ENCODE measurements at places on chromosomes 2 and 18.

DNA sequence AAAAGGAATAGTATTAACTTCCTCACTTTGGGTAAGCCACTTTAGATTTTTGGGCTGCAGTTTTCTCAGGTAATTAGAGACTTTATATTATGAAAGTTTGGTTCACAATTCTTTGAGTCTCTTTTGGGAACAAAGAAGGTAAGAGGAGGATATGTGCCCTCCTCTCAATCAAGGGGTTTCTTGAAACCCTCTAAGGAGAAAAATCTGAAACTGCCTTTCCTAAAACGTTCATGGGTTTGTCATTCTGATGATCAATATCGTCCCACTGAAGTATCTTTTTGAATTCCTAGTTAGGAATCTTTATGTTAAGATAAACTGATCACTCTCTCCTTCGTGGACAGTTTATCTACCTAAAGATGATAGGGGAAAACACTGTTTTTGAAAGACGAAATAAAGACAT, 42.4 kb upstream of the AKAIN1 start:
- no peak for DNase-seq

GRCh38 chr2:128473175-128474035, 154.7 kb upstream of the HS6ST1 start:
- DNase-seq, result no peak

DNA sequence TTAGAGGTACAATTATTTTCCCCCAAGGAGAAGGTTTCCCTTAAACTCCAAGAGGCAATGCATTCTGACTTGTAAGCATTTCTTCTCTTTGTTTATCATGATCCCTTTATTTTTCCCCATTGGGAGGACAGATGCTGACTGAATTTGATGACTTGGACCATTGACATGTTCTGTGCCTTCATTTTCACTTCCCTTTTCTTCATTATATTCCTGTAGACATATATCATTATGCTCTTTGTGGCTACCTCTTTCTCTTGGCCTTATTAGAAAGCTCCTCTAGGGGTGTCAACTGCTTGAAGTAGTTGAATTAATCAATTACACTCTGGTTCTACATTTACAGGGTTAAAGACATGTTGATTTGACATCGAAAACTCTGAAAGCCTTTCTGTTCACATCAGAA, 330.0 kb upstream of the DCC start:
- DNase-seq, result no peak

DNA sequence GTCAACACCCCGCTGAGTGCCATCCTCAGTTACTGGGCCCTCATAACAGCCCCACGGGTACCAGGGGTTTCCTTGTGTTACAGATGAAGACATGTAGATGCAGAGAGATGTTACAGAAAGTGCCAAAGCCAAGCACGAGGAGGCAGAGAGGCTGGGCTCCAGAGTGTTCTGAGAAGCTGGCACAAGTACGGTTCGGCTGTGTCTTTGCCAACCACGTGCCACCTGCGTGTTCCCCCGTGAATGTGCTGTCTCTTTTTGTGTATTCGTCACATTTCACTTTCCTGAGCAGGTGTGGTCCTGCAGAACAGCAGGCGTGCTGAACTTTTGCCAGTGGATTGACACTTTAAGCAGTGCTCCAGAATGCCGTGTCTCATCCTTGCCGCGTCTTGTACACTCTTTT, 124.6 kb downstream of the NCK2 start:
- no peak for DNase-seq

- DNase-seq, result no peak
These were observed 58.9 kb downstream of the CIB4 start for GRCh38 chr2:26581991-26582842.

- no peak for DNase-seq
These were observed 802 bp upstream of the SAP130 start for GRCh38 chr2:128028668-128029054.

- no peak for DNase-seq
These were observed 40.3 kb upstream of the SCG2 start for GRCh38 chr2:223642506-223642905.

Data from activated T-cell treated with anti-CD3 and anti-CD28 coated beads for 1 hour (primary cell).